ENCODE measurements at places on chromosomes 4 and X.
A peak's percentile ranks its signal among the peaks of the same experiment; 100 is the strongest.

GRCh38 chrX:53223955-53224859 lies 800 bp downstream of the KDM5C start:
- DNase-seq, result no peak

- no peak for DNase-seq
These were observed 22.0 kb downstream of the RGS12 start for GRCh38 chr4:3314706-3315260.

DNA sequence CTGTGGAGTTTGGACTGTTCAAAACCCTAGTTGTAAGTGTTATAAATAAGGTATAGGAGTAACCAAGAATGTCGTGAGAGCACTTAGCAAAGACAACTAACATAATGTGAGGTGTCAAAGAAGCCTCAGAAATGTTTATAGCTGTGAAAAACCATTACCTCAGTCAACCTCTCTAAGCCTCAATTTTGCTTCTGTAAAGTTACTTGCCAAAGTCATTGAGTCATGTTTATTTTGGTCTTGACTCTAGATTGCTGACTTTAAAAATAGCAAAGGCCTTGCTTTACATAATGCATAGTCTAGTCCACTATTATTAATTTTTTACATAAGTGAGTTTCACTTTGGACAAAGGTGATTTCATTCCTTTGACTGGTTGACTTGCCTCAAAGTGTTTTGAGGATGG lies 257.6 kb upstream of the CXXC4 start:
- DNase-seq, result peak; percentile 10

DNA sequence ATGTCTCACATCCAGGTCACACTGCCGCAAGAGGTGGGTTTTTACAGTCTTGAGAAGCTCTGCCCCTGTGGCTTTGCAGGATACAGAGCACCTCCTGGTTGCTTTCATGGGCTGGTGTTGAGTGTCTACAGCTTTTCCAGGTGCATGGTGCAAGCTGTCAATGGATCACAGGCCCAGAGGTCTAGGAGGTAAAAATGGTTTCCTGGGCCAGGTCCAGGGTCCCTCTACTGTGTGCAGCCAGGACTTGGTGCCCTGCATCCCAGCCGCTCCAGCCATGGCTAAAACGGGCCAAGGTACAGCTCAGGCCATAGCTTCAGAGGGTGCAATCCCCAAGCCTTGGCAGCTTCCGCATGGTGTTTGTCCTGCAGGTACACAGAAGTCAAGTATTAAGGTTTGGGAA lies 434.1 kb upstream of the GALNT7 start:
- no peak for DNase-seq

DNA sequence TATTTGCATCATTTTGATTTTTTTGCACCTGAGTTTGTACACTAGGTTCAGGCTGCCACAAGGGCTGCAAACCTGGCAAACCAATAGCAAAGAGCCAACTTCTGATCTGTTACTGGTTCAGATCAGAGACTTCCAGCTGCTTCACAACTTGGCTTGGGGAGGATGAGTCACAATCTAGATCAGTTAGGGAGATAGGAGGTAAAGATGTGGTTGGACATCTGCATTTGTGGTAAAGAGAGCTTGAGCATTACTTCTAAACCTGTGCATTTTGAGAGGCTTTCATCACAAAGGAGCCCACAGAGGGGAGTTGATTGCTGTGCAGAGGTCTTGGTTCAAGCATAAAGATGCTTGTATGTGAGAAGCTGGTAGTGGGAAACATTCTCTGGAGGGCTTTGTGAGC lies 34.5 kb downstream of the LINC00632 start:
- DNase-seq, result no peak

DNA sequence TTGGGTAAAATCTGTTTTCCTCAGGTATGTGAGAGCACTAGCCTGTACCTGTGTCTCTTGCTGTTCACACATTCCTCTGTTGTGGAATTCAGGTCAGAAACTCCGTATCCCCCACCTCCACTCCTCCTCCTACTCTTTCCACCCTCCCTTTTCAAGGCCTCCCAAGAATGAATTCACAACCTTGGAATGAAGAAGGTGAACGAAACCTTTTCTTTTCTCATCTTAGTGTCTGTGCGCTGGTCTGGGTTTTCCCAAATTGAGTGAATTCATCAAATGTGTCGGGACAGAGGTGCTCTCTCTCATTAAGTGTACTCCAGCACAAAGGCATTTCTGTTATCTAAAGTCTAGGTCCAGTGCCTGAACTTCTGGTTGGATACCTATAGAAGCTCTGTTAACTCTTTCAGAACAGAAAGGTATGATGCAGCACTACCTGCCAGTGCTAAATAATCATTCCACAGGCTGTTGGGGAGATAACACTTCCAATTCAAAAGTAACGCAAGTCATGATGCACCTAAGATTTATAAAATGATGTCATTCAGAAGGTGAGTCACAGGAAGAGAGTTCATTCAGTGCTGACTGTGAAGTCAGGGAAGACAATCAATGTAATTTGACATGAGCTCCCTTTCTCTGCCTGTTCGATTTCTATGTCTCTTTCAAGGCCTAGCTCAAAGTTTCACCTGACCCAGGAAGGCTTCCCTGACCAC lies 41.9 kb downstream of the COL4A6 start:
- no peak for DNase-seq

- DNase-seq, result no peak
These were observed 125.3 kb upstream of the MAOA start for GRCh38 chrX:43530837-43531236.

DNA sequence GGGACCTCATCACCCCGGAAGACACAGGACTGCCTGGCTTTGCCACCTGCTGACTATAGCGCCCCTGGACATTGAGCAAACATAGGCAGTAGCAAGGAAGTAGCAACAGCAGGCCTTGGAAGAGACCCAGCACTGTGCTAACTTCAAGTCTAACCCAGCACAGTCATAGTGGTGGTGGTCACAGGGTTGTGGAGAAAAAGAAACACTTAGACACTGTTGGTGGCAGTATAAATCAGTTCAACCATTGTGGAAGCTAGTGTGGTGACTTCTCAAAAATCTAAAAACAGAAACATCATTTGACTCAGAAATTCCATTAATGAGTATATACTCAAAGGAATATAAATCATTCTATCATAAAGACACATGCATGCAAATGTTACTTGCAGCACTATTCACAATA lies 874.0 kb upstream of the EPHA5 start:
- no peak for DNase-seq

GRCh38 chrX:75155827-75156525 lies at the start of gene ABCB7:
ABCB7 (minus strand) TSS chrX:75156283; CDS start chrX:75156272, 11 bp downstream.
- DNase-seq, result peak; percentile 54

- DNase-seq, result peak; percentile 31
These were observed at the start of gene PCDH19 for GRCh38 chrX:100409610-100410590. PCDH19 (minus strand) TSS chrX:100410273; CDS start chrX:100408597, 1,676 bp downstream.

GRCh38 chr4:1910643-1911042 lies 39.5 kb downstream of the NSD2 start:
- peak; percentile 53 for DNase-seq

GRCh38 chrX:153560466-153560865 lies 38.5 kb downstream of the CCNQ start:
- no peak for DNase-seq

DNA sequence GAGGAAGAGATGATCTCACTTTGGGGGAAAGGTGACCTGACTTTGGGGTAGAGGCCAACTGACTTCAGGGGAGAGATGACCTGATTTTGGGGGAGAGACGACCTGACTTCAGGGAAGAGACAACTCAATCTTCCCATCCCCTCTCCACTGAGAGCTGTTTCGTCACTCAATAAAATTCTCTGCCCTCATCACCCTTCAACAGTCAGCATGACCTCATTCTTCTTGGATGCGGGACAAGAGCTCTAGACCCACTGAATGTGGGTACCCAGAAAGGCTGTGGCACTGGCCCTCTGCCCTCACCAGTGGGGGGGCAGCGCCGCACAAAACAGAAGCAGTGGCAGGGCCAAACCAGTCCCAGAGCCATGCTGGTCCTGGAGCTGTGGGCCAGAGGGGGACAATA lies 34.6 kb downstream of the ATXN3L start:
- no peak for DNase-seq

GRCh38 chr4:2944586-2945526 lies 18.4 kb downstream of the NOP14 start:
- no peak for DNase-seq

DNA sequence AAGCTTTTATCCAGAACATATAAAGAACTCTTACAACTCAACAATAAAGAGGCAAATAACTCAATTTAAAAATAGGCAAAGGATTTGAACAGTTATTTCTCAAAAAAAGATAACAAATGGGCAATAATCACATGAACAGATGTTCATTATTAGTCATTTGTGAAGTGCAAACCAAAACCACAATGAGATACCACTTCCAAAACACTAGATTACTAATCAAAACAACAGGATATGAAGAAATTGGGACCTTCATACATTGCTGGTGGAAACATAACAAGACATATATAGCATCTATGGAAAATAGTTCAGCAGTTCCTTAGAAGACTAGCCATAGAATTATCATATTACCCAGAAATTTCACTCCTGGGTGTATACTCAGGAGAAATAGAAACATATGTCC lies 224.6 kb downstream of the FBXO8 start:
- DNase-seq, result no peak

DNA sequence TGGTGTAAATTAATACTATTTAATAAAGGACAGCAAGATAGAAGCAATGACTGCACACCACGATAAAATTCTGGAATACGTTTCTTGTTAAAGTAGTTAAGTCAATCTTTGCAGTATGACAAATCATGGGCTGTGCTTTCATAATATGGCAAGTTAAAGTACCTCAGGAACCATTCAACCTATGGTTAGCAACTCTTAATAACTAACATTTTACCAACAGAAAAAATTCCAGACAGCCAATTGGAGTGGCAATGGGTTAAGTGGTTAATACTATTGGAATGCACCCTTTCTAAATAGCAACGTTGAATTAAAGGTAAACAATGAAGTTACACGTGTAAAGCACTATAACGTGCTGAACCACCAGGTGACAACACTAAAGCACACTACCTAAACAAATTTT lies 72.4 kb upstream of the ZCCHC13 start:
- no peak for DNase-seq

All from stromal cell of bone marrow (primary cell).